HFFc6 (cell line): ENCODE measurements at places on chromosomes 2 and 18. TPM values are rescaled to one million over a fixed set of nuclear protein-coding genes. Genes with fewer than 3 reads are reported as not detected.

SALL3 gene
- total RNA-seq: not detected in 3 replicates

AKAIN1 gene
- total RNA-seq: not detected in 2 replicates

PLB1 gene
- total RNA-seq: 0.75 to 0.95 TPM (median 0.82 TPM) in 3 replicates

LRP1B gene
- total RNA-seq: not detected in 3 replicates

COX5B gene
- total RNA-seq: 183 to 240 TPM (median 189 TPM) in 3 replicates

AQP4 gene
- not detected in 3 replicates for total RNA-seq

DNA sequence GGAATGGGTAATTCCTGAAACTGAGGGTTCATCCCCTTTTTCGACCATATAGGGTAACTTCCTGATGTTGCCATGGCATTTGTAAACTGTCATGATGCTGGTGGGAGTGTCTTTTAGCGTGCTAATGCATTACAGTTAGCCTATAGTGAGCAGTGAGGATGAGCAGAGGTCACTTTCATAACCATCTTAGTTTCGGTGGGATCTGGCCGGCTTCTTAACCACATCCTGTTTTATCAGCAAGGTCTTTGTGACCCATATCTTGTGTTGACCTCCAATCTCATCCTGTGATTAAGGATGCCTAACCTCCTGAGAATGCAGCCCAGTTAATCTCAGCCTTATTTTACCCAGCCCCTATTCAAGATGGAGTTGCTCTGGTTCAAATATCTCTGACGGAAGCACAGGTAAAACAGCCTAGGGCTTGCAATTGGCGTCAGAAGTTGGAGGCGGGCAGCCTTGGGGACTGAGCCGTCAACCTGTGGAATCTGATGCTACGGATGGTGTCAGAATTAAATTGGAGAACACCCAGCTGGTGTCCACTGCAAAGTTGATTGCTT, 19.5 kb downstream of the RALBP1 start:
- DNase-seq: peak; percentile 45

GRCh38 chr2:9779596-9780264, 63.5 kb upstream of the TAF1B start:
- DNase-seq: no peak
